NCI-H69 (cell line): ENCODE measurements at places on chromosomes 7 and 10.

DNA sequence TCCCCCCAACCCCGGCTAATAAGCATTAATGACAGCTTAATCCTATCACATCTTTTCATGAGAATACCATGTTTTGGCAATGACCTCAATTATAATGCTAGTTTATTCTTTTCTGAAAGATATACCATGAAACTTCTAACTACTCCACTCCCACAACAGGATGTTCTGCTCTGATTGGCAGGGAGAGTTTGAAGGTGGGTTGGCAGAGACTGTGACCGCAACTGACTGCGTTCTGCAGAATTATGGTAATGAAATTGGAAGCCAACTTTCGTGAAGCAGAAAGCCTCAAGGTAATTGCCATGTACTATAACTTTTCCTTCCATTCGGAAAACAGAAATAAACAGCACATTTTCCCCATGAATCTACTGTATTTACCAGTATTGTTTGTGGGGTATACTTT lies 288.2 kb upstream of the SEMA3D start:
- peak; percentile 51 for DNase-seq

DNA sequence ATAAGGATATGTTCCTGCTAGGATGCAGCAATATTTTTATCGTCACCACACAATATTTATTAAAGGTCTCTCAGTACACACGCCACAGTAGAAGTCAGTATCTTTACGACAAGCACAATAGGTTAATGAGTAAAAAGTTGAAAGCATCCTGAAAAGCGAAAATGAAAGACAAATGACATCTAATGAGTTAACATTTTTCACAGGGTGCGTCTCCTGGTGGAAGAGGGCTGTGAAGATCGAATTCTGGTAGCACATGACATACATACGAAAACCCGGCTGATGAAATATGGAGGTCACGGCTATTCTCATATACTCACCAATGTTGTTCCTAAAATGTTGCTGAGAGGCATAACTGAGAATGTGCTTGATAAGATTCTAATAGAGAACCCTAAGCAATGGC lies 10.8 kb downstream of the C1QL3 start:
- DNase-seq = no peak

DNA sequence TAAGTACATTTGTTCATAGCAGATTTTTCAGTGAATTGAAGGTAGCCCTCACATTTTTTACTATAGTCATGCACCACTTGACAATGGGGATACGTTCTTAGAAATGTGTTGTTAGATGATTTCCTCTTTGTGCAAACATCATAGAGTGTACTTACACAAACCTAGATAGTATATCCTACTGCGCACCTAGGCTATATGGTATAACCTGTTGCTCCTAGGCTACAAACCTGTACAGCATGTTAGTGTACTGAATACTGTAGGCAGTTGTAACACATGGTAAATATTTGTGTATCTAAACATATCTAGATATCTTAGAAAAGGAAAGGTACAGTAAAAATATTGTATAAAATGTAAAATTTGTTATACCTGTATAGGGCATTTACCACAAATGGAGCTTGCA lies 41.2 kb downstream of the TAX1BP1 start:
- DNase-seq = no peak

DNA sequence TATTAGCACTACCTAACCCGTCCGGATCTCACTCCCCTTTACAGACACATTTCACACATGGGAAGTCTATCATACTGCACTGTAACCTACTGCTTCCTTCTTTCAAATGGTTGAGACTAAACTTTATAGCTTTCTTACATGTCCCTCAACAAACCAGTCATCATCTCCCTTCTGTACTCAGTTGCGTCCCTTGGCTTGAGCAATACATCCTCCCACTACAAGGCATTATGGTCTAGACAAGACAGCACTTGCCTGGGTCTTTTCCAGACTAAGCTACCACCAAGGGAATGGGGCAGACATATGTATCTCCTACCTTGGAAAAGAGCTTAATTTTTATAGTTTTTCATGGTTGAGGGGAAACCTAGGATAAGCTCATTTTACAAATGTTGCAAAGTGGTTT lies 575.2 kb downstream of the KCNMA1 start:
- no peak for DNase-seq

DNA sequence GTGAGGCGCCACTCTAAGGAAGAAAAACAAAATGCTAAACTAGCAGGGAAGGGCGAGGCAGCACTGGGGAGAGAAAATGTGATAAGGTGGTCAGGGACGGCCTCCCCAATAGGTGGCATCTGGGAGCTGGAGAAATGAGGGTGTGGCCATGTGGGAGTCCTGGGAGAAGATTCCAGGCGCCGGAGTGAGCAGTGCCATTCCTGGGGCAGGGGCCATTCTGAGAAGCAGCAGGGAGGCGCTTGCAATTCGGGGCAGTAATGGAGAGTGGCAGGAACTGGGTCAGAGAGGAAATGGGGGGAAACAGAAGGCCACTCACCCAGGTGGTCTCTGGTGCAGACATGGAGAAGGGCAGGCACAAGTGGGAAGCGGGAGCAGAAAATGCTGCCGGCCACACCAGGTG lies 61.8 kb upstream of the LRRC18 start:
- DNase-seq = peak; percentile 27

GRCh38 chr10:77223526-77224460 lies 413.8 kb downstream of the KCNMA1 start:
- DNase-seq = peak; percentile 67

DNA sequence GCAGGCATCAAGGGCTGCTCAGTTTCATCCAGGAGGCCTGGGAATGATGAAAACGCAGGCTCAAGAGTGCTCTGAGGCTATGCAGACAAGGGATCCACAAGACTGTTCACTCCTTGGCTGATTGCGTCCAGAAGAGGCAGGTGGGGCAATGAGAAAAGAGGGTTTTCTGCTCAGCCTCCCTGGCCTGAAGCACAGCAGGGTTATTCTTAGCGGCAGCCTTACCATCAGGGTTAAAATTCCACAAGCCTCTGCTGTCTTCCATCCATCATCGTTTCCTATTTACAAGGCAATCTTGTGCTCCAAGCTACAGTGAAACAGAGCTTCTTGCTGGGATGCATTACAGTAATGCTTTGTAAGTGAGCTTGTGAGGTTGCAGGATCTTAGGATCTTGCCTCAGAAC lies 129.4 kb upstream of the SHH start:
- no peak for DNase-seq

- no peak for DNase-seq
These were observed 35.3 kb upstream of the CDCA7L start for GRCh38 chr7:21980926-21981500.
